ENCODE measurements at places on chromosomes 6 and 20.

DNA sequence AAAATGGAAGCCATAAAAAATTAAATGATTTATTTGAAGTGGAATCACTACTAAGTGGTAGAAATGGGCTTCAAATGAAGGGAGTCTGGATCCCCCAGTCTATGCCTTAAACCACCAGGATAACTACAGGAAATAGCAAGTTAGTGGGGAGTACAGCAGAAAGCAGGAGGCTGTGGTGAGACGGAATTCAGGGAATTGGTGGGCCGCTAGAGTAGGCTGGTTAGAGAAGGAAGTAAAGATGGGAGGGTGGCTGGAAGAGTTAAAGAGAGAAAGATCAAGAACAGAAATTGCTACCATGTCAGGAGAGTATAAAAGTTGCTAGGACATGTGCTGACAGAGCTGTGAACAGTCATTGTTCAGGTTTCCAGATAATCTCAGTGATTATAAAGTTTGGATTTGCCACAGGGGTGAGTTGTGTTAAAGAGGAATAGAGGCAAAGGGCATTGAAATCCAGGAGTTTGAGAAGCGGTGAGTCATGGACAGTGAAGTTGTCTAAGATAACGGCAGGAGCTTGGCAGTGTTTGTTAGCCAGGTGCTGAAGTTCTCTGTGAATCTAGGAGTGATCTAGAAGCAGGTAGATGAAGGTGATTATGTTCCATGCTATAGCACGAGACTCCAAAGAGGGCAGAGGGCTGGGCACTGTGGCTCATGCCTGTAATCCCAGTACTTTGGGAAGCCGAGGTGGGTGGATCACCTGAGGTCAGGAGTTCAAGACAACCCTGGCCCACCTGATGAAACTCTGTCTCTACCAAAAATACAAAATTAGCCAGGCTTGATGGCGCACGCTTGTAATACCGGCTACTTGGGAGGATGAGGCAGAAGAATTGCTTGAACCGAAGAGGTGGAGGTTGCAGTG, 13.7 kb upstream of the HINT3 start:
- no peak for DNase-seq

- DNase-seq, result no peak
These were observed 538.6 kb upstream of the MARCKS start for GRCh38 chr6:113318575-113318917.

DNA sequence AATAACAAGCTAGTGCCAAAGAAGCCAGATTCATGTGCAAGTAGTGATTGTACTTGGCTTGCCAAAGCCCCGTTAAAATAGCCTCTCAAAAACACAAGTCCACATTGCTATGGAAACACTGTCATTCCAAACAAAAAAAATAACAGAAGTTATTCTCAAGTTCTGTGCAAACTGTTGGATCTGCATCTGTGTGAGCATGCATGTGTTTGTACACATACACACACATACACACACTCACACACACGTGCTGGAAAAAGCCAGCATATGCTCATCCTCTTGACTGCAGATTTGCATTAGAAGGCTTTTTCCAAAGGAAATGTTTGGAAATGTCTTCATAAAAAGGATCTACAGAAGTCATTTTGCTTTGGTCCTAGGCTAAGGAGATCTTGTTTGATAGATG, 13.4 kb upstream of the CBLN4 start:
- no peak for DNase-seq

- no peak for DNase-seq
These were observed 54.4 kb downstream of the SNRNP48 start for GRCh38 chr6:7644417-7644816.

GRCh38 chr6:144189351-144189750, 39.0 kb downstream of the STX11 start:
- no peak for DNase-seq

DNA sequence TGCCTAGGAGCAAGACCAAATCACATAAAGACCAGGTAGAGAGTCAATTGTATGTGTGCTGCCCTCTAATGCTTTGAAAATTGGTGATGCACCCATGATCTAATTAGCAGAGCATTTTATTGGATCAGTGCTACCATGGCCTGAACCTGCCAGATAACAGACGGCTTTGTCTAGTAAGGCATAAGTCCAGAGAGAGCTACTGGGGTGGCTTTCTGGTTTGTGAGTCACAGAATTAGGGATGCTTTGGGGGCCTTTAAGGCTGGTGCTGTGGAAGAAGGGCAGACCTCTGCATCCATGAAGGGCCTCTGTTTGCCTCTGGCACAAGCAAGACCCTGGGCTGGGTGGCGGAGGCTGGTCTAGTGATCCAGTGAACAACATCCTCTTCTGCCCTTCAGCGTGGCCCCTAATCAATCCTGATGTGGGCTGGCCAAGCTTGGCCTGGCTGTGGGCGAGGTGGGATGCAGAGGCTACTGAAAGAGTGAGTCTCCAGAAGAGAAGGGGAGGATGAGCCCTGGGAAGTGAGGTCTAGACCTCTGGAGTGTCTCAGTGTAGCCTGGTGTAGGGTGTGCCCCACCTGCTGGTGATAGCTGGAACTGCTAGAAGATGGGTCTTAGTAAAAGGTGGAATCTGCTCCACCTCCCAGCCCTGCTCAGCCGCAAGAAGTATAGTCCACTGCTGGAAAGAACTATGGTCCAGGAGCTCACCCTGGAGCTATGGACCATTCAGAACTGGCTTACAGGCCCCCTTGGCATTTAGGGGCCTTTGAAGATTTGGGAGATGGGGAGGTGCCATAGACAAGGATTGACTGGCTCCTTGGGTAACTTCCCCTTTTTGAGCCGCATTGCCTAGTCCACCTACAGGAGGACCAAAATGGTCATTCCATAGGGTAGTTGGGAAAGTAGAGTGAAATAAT, 36.7 kb upstream of the AAR2 start:
- DNase-seq, result peak; percentile 88

- no peak for DNase-seq
These were observed 146.1 kb downstream of the TTLL2 start for GRCh38 chr6:167470836-167471547.

- no peak for DNase-seq
These were observed 52.1 kb upstream of the BEND6 start for GRCh38 chr6:56902641-56903464.

DNA sequence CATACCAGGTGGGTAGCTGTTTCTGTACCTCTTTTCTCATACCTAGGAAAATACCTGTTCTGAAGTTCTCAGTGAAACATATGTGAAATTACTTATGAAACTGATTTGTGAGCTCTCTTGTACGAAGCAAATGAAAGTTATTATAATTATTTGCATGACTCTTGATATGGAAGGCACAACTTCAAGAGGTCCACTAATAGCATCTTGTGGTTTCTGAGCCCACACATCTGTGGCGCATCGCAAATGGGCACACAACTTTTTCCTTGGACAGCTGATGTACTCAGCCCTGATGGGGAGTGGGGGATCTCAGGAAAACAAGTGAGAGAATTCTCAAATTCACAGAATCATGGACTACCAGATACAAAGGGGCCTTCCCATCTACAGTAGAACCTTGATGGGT, 432.3 kb downstream of the CD83 start:
- DNase-seq, result no peak

DNA sequence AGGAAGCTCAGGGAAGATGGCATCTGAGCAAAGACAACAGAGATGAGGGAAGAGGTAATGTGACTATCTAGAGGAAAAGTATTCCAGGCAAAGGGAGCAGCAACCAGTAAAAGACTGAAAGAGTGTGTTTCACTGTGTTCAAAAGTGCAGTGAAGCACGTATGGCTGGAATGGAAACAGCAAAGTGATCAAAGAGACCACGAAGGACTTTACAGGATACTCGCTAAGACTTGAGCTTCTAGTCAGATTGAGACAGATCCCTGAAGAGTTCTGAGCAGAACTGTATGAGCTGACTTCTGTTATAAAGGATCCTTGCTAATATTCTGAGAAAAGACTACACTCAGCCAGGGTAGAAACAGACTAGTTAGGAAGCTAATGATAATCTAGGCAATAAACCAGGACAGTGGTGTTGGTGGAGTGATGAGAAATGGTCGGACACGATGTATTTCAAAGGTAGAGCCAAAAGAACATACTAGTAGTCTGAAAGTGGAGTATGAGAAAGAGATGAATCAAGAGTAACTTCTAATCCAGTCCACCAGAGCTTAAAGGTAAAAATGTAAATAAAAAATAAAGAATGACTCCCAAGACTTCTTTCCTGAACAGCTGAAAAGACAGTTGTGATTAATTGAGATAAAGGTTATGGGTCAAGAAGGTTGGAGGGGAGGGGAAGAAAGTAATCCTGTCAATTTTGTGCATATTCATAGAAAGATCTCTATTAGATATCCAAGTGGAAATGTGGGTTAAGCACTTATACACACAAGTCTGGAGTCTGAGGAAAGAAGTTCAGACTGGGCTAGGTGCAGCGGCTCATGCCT, 14.2 kb downstream of the SEC63 start:
- DNase-seq, result no peak

DNA sequence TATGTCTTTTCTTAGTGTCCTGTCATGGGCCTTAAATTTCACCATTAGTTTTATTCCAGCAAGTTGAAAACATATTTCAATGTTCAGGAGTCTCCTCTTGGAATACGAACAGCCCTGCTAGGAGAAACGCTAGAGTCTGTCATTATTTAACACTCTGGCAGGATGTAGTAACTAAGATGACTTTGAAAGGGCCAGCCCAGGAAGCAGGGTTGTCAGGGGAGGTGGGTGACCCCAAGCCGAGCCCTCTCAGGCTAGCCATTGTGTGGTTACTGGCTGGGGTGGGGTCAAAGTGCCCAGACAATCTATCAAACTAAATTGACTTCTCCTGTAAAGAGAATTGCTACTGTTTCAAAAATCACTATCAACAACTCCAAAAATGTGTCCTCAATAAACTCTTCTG, 67.8 kb downstream of the LY86 start:
- DNase-seq, result no peak

- DNase-seq, result no peak
These were observed 16.6 kb downstream of the DSE start for GRCh38 chr6:116387374-116387773.

GRCh38 chr20:22575087-22575721, 9.2 kb downstream of the FOXA2 start:
- peak; percentile 40 for DNase-seq

DNA sequence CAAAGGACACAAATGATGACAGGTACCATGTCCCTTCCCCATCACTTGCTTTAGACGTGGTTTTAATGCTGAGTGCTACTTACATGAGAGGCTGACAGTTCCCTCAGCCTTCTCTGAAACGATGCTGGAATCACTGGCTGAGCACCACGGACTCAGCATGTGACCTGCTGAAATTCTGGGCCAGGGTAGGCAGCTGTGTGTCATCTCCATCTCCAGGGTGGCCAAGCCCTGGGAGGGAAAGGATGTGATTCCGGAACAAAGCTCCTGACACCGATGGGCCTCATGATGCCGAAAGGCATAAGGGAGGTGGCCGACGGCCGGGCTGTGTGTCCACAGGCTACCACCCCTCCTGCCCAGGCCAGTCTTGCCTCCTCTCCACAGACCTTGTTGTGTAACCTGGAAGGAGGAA, 184.3 kb upstream of the CST7 start:
- no peak for DNase-seq

DNA sequence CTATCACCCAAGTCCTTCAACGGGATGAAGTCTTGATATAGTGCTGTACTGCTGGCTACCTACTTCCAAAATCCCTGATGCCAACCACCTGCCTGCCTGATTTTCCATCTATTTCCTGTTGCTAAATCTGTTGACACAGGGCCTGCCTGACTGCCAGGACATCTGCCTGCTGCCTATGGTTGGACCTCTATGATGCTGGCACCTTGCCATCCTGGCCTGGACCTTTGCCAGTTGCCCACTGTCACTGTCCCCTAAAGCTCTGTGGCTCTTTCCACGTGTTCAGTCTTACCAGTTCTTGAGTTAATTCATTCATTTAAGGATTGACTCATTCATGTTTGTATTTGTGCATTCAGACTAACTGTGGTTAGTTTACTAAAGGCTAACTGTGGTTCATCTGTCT, 9.2 kb upstream of the RGS17 start:
- DNase-seq, result no peak

GRCh38 chr6:33860706-33861474, 57.1 kb upstream of the MLN start:
- DNase-seq, result no peak

DNA sequence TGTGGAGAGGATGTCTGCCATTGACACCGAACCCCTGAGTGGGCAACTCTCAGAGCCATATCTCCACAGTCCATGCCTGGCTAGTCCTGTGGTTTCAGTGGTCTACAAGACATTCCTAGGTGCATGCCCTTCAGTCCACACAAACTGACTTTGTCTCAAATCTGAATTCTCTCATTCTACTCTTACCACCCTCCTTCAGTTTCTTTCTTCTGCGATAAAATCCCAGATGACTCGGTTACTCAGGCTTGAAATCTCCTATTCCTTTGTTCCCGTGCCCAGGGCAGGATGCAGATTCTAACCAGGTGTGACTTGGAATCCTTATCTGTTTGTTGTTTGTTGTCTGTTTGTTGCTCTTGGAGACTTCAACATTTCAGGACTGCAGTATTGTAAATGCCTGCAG, 9.3 kb downstream of the CDS2 start:
- DNase-seq, result peak; percentile 49

DNA sequence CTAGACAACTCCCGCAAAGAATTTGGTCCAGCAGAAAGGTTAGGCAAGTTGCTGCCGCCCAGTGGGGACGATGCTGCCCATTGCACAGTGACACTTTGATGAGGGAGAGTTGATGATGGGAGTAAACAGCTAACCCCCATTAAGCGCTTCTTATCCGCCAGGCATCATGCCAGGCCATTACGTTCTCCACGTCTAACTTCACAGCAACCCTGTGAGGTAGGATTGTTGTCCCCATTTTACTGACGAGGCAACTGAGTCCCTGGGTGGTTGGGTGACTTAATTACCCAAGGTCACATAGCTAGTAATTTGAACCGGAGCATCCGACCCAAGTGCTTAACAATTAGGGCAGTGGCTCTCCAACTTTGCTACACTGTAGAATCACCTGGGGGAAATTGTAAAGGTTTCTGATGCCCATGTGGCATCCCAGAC, 738 bp downstream of the RALGAPB start:
- no peak for DNase-seq

GRCh38 chr6:11392778-11393507, 144.6 kb upstream of the TMEM170B start:
- DNase-seq, result no peak

DNA sequence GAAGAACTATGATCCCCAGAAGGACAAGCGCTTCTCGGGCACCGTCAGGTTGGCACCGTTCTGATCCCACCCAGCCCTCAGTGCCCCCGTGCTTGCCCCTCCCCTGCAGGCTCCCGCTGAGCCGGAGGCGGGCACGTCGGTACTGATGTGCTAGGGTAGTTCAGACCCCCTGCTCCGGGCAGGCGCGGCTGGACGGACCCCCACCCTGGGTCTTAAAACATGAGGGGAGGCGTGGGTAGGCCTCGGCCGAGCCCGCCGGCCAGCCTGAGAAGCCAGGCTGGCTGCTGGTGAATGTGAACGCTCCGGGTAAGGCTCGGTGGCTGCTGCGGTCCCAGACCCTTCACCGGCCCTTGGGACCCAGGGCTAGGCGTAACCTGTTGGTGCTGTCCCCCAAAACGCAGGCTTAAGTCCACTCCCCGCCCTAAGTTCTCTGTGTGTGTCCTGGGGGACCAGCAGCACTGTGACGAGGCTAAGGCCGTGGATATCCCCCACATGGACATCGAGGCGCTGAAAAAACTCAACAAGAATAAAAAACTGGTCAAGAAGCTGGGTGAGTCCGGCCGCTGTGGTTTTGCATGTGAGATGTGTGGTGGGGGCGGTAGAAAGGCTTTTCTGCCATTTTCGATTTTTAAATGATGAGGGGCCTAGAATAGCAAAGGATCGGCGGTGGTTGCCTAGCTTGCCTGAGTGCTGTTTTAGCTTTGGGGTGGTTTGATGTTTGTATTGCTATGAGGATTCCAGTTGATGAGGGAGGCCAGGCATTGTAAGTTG, 964 bp downstream of the RPL10A start:
- no peak for DNase-seq

Measured in ELF-1 (cell line).